ENCODE measurements at places on chromosomes 2 and 18.

- DNase-seq, result no peak
Observed at GRCh38 chr2:43294973-43295603, 68.7 kb upstream of the ZFP36L2 start.

DNA sequence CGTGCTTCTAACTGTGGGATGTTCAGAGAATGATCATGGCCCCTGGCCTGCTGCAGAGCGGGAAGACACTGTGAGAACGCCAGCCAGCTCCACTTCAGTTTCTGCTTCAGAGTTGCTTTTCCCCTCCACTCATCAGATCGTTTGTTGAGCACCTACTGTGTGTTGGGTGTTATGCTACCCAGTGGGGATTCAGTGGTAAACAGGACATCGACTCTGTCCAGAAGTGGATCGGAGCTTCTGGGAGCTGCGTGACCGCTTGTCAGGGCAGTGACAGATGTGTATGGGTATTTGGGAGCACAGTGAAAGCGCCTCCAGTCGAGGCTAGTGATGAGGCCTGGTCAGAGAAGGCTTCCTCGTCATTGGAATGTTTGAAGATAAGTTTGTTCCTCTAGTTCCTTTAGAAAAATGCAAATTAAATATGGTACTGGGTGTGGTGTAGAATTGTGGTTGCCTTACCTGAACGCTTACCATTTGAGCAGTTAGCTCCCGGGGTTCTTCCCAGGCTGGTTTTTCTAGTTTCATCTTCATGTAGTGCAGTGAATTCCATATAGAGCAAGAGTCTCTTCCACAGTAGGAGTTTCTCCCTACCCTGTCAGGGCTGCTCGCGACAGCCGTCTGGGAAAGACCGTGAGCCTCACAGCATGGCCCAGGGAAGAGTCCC, 2.8 kb downstream of the RAB12 start:
- no peak for DNase-seq

- no peak for DNase-seq
Observed at GRCh38 chr2:180133736-180134135, 126.6 kb upstream of the CWC22 start.

- no peak for DNase-seq
Observed at GRCh38 chr2:60560734-60561644, 7.5 kb upstream of the BCL11A start.

DNA sequence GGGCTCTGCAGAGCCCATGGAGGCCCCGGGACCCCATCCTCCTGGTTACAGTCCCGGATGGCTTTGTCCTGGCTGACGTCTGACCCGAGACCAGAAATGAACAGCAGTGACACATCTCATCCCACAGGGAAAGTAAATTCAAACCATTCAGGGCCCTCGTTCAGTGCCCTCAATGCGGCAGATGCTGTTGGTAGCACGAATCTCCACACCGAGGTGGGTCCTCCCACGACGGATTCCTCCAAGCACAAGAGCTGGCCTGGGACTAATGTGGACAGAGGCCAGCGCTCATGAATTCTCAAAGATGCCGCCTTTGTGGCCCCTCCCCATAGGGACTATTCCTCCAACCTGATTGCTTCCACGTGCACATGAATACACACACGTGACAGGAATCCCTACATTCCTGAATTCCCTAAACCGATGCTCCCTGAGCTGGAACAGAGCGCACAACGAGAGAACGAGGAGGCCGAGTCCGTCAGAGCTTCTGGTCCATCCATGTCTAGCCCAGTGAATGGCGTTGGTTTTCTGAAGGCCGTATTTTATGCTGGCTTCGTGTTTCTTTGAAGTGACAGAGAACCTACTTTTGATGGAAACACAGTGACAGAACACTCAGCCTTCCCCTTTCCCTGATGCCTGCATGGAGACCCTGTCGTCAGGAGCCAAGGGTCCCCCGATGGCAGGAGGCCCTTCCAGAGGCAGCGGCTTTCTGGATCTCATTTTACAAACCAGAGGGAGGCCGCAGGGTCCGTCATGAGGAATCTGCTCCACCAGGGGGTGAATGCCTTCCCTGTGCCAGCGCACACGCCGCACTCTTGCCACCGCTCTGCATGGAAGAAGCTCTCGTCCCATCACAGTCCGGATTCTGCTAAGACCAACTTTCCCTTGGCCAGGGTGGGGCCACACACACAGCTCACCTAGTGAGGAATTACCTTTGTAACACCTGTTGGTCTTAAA, 64.3 kb upstream of the SNTG2 start:
- DNase-seq, result no peak

GRCh38 chr2:31240381-31241365, 6.7 kb downstream of the EHD3 start:
- no peak for DNase-seq

DNA sequence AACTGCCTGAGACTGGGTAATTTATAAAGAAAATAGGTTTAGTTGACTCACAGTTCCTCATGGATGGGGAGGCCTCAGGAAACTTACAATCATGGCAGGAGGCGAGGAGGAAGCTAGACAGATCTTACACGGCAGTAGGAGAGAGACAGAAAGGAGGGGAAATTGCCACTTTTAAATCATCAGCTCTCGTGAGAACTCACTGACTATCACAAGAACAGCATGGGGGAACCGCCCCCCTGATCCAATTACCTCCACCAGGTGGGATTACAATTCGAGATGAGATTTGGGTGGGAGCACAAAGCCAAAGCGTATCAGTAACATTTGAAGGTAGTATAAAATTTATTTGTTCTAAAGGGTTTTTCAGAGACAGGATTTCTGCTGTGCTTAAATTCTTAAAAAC, 5.4 kb downstream of the GALM start:
- DNase-seq, result no peak

DNA sequence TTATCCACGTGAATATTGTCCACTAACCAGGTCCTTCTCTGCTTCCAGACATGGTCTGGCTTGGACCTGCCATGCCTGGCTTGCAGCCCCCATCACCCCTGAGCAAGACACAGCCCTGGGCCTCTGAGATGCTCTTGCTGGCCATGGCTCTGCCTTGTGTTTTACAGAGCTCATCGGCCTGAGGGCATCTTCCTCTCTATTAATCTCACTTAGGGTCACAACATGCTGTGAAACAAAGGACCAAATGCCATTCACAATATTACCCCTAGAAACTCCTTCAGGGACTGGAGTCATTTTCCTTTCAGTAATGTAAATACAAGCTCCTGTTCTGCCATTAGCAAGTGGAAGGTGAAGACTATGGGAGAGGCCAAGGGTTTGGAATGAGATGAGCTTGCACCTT, 6.8 kb upstream of the TPO start:
- DNase-seq, result no peak

GRCh38 chr18:49725809-49726674, 87.3 kb downstream of the ACAA2 start:
- no peak for DNase-seq

DNA sequence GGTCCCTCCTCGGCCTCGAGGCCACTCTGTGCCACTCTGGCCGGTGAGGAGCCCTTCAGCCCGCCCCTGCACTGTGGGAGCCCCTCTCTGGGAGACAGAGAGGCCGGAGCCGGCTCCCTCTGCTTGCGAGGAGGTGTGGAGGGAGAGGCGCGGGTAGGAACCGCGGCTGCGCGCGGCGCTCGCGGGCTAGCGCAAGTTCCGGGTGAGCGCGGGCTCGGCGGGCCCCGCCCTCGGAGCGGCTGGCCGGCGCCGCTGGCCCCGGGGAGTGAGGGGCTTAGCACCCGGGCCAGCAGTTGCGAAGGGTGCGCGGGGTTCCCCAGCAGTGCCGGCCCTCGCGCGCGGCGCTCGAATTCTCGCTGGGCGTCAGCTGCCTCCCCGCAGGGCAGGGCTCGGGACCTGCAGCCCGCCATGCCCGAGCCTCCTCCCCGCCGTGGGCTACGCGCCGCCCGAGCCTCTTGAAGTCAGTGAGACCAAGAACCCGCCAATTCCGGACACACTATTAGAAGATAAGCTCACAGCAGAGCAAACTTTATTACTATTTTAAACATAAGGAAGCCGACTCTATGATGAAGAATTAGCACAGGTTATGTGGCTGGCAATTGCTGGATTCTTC, 825.8 kb upstream of the FANCL start:
- DNase-seq, result no peak

- DNase-seq, result no peak
Observed at GRCh38 chr2:233271693-233272092, 20.2 kb downstream of the ATG16L1 start.

DNA sequence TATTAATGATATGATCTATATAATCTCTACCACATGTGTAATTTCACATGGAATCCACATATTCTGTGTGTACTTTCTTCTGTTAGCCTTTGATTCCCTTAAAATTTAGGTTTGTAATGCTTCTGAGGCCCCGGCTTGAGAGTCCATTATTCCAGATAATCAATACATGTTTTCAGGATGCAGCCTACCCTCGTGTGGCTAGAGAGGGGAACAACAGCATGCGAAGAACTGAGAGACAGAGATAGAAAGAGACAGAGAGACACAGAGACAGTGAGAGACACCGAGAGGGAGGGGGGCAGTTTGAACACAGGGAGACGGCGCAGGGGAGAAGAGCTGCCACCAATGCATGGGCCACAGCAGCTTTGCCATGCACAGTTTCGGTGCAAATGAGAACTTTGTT, 185.4 kb downstream of the SNTG2 start:
- DNase-seq, result no peak

DNA sequence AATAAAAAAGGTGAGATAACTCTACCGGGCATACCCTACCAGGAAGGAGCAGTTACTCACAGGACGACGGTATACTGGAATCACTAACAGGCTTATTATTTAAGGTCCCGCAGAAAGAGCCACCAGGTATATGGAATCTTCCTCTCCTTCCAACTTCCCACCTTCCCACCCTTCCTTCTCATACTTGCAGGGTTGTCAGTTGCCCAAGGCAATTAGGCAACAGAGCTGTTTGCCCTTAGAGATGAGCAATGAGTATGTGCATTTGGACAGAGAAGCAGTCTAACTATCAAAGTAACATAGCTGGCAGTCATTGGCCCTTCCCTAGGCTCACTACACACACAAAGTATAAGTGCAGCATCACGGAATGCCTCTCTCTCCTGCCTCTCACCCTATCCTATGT, 32.1 kb upstream of the EVA1A start:
- DNase-seq, result no peak
